CD4-positive, alpha-beta T cell treated with Interleukin-17A for 4 hours (primary cell): ENCODE measurements at places on chromosomes 11 and 22.

GRCh38 chr22:47054231-47055072, 292.0 kb downstream of the TBC1D22A start:
- no peak for DNase-seq

GRCh38 chr22:22791438-22792181, 96.0 kb upstream of the IGLL5 start:
- DNase-seq = no peak

DNA sequence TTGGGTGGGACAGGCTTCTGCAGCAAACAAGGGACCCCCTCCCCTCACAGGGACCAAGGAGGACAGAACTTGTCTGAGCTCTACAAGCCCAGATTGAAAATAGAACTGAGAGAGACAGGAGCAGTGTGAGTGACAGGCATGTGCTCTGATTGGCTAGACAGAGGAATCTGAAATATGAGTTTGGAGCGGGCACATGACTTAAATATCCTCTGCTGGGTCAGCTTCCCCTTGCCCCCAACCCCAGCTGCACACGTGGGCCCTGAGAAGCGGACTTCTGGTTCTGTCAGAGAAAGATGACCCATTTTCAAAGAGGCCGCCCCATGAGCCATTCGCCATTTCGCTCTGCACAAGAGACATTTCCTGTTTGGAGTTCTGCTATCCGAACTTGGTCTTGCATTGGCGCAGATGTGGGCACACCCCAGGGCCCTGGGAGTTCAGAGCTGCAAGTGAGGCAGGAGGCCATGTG, 5.3 kb downstream of the TUBA8 start:
- no peak for DNase-seq

- DNase-seq = peak; percentile 52
These were observed 1.1 kb upstream of the SUN2 start for GRCh38 chr22:38756711-38757463.

DNA sequence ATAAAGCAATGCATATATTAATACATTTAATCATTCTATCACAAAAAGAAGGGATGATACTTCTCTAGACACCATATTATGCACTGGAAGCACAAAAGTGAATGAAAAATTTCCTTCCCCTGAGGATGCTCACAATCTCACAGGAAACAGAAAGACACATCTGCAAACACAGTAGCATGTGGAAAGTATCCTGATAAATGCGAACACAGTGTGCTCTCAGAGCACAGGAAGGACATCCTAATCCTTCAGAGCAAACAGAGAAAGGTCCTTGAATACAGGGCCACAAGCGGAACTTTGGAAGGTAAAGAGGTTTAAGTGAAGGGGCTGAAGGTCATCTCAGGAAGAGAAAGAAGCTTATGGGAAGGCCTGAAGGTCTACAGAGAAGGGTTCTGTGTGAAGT, 524.6 kb upstream of the LRRC4C start:
- no peak for DNase-seq

DNA sequence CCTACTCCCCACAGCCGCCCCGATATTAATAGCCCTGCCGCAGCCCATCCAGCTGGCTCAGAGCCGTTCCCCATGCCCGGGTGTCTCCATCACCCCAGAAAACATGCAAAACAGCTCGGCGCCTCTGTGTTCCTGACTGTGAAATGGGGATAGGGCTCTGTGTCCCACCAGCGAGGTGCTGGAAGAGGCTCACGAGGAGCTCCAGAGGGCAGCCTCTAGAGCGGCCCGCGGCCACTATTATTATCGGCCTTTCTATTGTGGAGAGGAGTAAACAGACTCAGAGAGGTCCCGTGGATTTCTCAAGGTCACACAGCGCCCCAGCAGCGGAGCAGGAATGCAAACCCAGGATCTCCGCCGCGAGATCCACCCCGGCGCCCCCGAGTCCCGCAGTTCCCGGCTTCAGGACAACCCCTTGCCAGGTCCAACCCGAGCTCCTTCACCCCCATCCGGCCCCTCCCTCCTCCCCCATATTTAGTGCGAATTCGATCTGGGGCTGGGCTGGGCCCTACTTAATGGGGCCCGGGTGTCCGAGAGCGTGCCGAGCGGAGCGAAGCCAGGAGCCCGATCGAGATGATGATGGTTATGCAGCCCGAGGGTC, at the start of gene ACTN3:
ACTN3 (plus strand) TSS at position 536 of the 598 bp plus-strand sequence; CDS start at position 571, 35 bp downstream.
- DNase-seq = peak; percentile 29

GRCh38 chr22:45861259-45861658, 115.7 kb downstream of the WNT7B start:
- no peak for DNase-seq

GRCh38 chr22:36086170-36086490, 57.5 kb upstream of the RBFOX2 start:
- DNase-seq = no peak

- peak; percentile 12 for DNase-seq
These were observed 69.2 kb upstream of the PRR5 start for GRCh38 chr22:44632541-44633396.

DNA sequence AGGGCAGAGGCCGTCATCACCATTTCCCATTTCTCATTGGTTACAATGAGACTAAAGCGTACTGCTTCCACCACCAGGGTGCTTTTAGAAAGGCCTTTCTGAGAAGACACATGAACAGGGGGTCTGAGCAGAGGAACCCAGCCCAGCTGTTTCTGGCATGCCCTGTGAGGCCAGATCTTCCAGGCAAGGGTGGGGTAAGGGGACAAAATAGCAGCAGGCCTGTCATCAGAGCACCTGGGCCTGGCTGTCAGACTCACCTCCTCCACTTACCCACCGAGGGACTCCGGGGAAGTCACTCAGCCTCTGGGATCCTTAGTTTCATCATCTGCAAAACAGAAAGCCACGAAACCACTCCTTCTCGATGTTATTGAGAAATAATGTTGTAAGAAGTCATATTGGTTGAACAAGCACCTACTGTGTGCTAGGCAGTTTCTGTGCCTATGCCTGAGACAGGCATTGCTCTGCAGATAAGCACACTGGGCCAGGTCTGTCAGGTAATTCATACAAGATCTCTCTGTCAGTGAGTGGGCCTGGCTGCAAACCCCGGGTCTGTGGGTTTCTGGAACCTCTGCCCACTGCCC, 8.8 kb upstream of the WNT11 start:
- no peak for DNase-seq

DNA sequence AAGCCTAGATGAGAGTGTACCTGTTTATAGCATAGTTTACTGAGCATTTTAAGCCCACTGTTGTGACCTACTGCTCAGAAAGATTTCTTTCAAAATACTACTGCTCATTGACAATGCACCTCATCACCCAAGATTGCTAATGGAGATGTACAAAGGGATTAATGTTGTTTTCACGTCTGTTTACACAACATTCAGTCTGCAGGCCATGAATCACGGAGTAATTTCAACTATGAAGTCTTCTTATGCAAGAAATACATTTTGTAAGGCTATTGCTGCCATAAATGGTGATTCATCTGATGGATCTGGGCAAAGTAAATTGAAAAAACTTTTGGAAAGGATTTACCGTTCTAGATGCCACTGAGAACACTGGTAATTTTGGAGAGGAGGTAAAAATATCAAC, 112.9 kb downstream of the KIF18A start:
- DNase-seq = no peak

- no peak for DNase-seq
These were observed 77.2 kb upstream of the AKIP1 start for GRCh38 chr11:8833568-8834315.

DNA sequence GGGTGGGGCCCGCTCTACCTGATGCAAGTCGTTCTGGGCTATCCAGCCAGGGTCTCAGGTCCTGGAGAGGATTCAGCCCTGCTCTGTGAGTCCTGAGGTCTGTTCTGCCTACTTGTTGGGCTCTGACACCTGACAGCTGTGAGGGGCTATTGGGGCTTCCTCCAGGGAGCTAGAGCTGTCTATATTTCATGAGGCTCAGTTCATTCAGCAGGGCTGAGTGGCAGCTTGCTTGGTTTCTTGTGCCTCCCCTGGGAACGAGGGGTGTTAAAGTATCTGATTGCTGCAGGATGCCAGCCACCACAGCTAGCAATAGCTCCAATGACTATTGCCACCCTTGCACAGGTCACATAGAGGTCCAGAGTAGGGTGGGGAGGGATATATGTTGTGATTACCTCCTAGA, 26.7 kb downstream of the INSC start:
- no peak for DNase-seq

GRCh38 chr11:99320769-99321290, 300.1 kb downstream of the CNTN5 start:
- DNase-seq = no peak

GRCh38 chr11:119207415-119207960, 1.3 kb downstream of the CBL start:
- DNase-seq = no peak

DNA sequence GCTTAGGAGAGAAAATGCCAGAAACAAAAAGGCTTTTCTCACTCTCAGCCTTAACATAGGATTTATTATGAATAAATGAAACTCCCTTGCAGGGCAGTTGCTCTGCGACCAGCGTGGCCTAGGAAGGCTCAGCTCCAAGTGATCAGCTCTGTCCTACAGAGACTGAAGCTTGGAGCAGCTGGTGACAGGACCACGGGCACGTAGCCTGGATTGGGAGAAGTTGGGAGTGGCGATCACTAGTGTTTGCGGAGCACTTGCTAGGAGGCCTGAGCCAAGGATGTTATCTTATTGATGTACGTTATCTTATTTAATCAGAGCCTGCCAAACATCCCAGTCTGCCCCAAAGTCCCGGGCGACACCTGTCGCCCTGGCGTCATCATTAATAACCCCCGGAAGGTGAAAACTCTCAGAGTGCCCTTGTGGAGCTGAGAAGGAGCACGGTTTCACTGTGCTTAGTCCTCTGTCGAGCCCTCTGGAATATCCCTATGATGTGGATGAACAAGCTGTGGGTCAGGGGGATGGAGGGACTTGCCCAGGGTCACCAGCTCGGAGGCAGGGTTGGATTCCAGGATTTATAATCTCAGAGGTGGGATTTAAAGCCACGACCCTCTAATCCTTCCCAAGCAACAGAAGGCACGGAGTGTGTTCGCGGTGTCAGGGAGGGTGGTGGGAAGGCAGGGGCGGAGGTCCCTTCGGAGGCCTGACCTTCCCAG, 40.8 kb upstream of the SMIM38 start:
- no peak for DNase-seq

GRCh38 chr11:1755692-1756561, 5.5 kb upstream of the IFITM10 start:
- DNase-seq = peak; percentile 57

DNA sequence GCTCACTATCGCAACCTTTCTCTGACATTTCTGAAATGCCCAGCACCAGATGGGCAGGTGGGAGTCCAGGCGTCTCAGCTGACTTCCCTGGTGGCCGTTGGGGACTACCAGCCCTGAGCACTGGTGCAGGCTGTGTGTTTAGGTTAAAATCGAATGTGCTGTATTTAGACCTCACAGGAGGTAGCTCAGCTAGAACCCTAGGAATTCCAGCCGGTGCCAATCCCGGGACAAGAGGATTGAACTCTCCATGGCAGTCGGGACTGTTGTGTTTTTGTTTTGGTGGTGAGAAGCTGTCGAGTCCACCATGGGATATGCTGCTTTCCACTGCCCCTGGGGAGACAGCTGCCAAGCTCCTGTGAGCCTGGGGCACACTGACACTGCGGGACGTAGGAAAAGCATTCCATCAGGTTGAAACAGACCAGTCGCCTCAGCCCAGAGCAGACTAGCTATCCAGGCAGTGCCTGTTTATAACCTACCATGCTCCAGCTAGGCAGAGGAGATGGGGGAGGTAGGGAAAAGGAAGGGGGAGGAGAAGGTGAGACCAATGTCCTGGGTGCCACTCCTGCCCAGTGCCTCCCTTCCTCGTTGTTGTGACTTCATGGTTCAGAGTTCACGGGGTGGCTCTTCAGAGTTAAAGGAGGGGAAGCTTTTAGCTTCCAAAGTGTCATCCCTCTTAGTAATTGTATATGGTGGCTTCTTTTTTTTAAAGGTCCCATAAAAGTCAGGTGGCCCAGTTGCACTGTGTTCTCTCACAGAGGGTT, 53.0 kb downstream of the MICAL2 start:
- DNase-seq = no peak

DNA sequence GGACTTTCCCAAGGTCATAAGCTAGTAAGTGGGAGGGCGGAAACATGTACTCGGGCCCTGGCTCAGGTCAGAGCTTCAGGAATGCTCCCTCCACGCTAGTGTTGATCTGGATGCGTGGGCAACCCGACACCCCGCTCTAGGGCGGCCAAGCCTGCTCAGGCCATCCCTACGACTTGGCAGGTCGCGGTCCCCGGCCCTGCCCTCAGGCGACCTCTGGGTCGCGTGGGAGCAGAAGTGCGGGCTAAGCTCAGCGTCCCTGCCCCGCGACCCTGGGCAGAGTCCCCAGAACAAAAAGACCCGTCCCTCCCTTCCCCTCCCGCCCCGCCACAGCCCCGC, 781 bp upstream of the TEF start:
- DNase-seq = no peak

GRCh38 chr11:36361901-36362391, 65.9 kb downstream of the PRR5L start:
- no peak for DNase-seq

DNA sequence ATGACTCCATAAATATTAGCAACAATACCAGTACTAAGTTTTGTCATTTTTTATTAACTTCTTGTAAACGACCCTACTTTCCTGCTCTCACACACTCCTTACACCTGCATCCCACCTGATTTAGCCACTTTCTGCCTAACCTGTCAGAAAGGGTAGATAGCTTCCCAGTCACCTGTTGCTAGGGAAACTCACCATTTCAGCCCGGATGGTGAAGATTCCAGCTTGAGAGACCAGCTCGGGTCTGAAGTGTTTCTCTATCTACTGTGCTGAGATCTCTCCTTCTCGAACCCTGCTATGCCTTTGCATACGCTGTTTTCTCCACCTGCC, at the start of gene PARVG:
PARVG (plus strand) TSS at position 220 of the 327 bp plus-strand sequence. CDS start 2,405 bp downstream, outside the sequence.
- peak; percentile 46 for DNase-seq

DNA sequence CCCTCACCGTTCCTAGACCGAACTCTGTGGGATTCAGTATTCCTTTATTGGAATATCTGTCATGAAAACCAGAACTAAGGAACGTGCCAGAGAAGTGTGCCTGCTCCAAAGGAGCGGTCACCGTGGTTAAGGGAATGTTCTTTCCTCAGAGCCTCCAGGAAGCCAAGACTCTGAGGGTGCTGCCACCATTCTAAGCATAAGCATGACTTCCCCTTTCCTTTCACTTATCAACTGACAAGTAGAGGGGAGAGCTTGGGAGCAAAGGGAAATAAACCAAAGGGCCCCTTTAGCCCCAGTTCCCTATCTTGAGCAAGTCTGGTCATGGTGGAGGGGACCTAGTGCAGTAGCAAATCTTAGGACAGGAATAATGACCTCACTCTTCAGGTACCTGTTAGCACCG, 26.8 kb downstream of the CTR9 start:
- no peak for DNase-seq

GRCh38 chr11:66725647-66726046, 3.4 kb downstream of the SPTBN2 start:
- DNase-seq = no peak

- no peak for DNase-seq
These were observed 2.6 kb upstream of the FADS3 start for GRCh38 chr11:61893981-61894380.

- no peak for DNase-seq
These were observed 1320.4 kb downstream of the LRRC4C start for GRCh38 chr11:40139066-40139465.

GRCh38 chr11:5285703-5286340, 15.9 kb downstream of the OR51B4 start:
- no peak for DNase-seq

GRCh38 chr11:62593434-62594044, 2.2 kb upstream of the TUT1 start:
- DNase-seq = peak; percentile 87
